ENCODE measurements at places on chromosomes 1 and 21.
A peak's percentile ranks its signal among the peaks of the same experiment; 100 is the strongest.

- peak; percentile 21 for DNase-seq
Measured at GRCh38 chr1:101474039-101474665, 237.3 kb downstream of the S1PR1 start.

DNA sequence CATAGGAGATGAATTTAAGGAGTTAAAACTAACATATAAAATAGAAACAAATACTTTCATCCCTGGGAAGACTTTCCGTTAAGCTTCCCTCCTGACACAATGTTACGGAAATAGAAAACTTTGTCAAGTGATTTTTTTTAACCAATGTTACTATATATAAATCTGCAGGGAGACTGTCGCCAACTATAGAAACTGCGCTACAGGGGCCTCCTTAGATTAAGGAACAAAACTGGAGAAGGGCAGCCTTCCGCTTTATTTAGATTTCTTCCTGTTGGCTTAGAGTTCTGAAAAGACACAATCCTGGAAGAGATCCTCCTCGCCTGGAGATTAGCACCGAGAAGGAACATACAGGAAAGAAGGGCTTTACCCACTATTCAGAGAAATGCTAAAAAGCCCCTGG is 1.5 kb downstream of the MGST3 start:
- DNase-seq: no peak

- no peak for DNase-seq
Measured at GRCh38 chr1:42529724-42530181, 66.7 kb downstream of the CCDC30 start.

DNA sequence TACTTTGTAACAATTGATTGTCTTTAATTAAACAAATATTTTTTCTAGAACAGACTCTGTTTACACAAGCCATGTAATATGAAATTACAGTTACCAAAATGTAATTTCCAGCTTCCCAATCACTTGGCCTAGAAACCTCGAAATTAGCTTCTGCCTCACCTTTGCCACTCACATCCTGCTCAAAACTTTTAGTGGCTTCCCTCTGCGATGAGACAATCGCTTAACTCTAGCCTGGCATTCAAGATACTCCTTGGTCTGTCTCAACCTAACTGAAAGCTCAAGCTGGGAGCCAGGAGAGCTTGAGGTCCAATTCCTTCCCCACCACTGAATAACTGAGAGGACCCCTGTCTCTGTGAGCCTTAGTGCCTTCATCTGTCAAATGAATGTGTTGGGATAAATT is 42.8 kb downstream of the GFI1 start:
- DNase-seq: no peak

- no peak for DNase-seq
Measured at GRCh38 chr1:170067253-170067819, 7.2 kb downstream of the KIFAP3 start.

DNA sequence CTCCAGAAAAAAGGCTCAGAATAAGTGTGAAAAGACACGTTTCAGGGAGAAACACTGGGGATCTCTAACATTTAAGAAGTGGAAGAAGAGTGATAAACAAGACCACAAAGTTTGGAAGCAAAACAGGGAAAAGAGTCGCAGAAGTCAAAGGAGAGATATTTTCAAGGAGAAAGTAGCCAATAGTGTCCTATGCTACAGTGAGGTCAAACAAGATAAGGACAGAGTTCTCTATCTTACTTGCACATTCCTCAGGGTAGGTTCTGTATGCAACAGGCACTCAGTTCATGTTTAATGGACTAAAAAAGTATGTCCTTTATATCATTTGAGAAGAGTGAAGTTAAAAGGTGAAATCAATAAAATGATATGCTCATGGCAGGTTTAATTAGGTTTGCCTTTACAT is 13.8 kb upstream of the EDEM3 start:
- DNase-seq: no peak

DNA sequence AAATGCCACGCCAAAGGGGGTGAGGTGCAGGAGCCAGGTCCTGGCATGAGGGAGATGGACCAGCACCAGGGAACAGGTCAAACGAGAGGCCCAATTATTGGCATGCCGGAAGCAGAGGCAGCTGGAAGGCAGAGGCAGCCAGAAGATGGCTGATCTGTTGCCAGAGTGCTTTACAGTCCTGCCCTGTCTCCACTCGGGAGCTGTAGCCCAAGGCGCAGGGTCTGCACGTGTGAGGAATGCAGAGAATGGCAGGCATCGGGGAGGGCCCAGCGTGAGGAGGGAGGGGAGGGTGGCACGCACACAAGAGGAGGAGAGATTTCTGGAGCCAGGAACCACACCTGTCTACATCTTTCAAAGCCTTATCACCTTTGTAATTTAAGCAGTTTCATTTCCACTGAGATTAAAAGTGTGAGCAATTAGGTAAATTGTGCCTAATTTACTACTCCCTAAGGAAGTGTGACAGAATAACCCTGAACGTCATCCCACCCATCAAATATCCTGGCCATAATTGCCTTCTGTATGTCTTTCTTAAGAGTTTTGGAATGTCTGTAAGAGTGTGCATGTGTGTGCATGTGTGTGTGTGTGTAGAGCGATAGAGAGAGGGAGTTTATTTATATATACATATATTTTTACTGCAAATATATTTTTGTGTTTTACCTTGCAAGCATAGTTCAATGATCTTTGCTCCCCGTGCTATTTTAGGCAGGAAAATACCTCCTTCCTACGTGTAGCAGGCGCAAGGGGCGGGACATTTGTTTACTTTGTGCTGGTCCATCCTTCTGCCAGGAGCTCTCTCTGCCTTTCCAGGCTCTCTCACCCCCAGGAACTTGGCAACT is 125.5 kb upstream of the SERBP1 start:
- peak; percentile 48 for DNase-seq

- no peak for DNase-seq
Measured at GRCh38 chr1:15942661-15943327, 33.1 kb downstream of the ZBTB17 start.

GRCh38 chr21:35081861-35082260 is 32.8 kb upstream of the RUNX1 start:
- no peak for DNase-seq

DNA sequence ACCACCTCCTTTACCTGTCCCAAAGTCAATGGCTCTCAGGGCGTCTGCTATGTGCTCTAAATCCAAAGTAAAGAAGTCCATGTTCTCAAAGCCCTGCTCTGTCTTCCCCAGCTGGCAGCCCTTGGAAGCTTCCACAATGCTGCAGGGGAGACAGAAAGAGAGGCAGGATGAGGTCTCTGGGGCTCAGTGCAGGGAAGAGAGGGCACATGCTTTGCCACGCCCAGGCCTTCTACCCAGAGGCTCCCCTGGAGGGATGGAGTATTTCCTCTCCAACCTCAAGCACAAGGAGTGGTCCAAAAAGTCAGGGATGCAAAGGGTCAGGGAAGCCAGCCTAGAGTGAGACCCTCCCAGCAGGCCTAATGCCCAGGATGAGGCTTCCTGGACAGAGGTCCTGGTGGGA is 10.2 kb downstream of the TRIM63 start:
- DNase-seq: no peak

GRCh38 chr1:190453550-190453949 is 24.1 kb downstream of the BRINP3 start:
- no peak for DNase-seq

Measured in WTC11 (cell line).